ENCODE measurements at places on chromosomes 12 and 14.

GRCh38 chr12:82955043-82955442, 268.3 kb downstream of the TMTC2 start:
- DNase-seq, result no peak

GRCh38 chr12:2027351-2027750, 23.1 kb upstream of the DCP1B start:
- DNase-seq, result no peak

GRCh38 chr14:61296719-61297502, 15.8 kb upstream of the TMEM30B start:
- no peak for DNase-seq

- DNase-seq, result no peak
Measured at GRCh38 chr12:127599436-127599835, 667.5 kb upstream of the TMEM132C start.

DNA sequence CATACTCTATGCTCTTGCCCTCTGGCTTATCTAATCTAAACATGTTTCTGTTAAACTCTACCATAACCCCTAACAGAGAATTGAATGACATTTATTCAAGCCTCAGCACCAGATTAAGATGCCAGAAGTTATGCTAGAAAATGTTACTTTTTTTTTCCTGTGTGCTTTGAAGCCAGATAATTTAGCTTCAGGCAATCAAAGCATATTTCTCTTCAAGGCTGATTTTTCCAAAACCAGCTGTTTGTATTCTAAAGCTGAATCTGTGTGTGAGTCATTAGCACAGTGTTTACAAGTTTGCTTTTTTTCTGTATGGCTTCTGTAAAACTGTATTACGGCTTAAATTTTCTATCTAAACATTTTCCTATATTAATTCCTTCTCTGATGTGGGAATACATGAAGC, 326.1 kb downstream of the FSCB start:
- no peak for DNase-seq

- DNase-seq, result no peak
Measured at GRCh38 chr12:50111395-50111692, 692 bp upstream of the COX14 start.

DNA sequence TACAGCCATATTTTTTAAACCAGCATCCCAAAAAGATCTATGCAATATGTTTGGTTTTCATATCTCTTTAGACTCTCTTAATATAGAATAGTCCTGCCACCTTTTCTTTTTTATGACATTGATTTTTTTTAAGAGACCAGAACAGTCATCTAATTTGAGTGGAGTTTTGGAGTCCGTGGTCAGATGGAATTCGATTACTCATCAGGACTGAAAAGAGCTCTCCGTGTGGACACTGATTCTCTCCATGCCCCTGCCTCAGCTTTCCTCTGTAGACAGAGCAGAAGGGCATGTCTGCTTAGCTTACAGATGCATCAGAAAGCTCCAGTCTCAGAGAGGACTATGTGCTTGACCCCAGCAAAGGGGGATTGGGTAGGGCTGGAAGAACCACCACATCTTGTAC, 27.8 kb downstream of the SMCO2 start:
- DNase-seq, result no peak

- no peak for DNase-seq
Measured at GRCh38 chr12:45762185-45763110, 32.9 kb downstream of the ARID2 start.

DNA sequence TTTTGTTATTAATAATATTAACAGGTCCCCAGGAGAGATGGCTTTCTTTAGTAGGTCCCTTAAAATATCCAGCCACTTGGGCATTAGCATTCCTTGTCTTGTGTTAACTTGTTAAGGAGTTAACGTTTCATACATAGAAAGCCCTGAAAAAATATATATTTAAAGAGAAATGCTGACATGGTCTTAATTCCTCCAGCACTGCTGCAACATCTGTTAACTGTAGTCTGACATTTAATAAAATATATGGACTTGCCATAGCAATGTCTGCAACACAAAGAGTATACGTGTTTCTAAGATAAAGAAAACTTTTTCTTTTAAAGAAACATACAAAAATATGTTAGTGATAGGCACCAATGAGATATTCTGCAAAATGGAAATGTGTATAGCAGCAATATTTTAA, 10.0 kb downstream of the SLC38A4 start:
- DNase-seq, result no peak
